ENCODE measurements at places on chromosomes 7 and 10. TPM values are rescaled to one million over a fixed set of nuclear protein-coding genes. Genes with fewer than 3 reads are reported as not detected.

DNA sequence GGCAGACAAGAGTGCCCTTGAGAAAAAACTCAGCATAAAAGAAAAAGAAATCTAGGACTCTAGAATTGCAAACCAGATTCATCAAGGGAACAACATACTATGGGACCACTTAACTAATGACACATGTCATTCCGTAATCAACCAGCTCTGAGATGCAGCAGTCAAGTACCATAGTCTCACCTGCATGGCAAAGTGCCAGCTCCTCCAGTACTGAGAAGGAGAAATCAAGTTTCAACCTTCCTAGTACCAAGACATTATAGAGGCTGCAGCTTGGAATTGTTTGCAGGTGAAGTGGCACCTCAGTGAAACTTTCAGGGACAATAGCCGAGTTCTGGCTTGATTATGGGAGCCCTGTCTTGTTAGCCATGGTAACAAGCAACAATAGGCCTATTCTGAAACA, 11.5 kb downstream of the STEAP1 start:
- H3K27me3 ChIP-seq: peaks cover 12% of the 10 kb centered on the region
- H3K4me3 ChIP-seq: no peak overlapping the region
- peaks cover 4% of the 10 kb centered on the region for H3K4me1 ChIP-seq
- no peak for DNase-seq

DNA sequence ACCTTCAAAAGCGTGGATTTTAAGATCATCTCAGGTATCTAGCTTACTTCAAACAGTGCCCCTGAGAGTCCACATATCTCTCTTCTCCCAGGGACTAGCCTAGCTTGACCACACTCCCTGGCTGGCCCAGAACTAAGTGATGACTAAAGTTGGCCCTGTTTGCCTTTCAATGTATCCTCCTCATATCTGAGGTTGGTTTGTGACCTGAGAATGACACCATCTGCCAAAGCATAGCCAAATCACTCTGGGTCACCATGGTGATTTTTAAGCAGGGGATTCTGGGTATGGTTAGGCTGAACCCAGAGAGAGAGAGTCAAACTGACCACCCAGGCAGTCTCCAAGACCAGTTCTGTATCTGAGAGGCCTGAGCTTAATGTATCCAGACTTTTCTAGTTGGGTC, 16.2 kb downstream of the CNNM1 start:
- H3K27me3 ChIP-seq: peaks cover 21% of the 10 kb centered on the region
- H3K36me3 ChIP-seq: no peaks in the 10 kb centered on the region
- no peak for DNase-seq
- no peak overlapping the region for H3K4me3 ChIP-seq
- H3K4me1 ChIP-seq: peaks cover 7% of the 10 kb centered on the region
- no peak overlapping the region for H3K27ac ChIP-seq

- H3K4me3 ChIP-seq: no peak overlapping the region
- H3K4me1 ChIP-seq: no peaks in the 10 kb centered on the region
- no peaks in the 10 kb centered on the region for H3K36me3 ChIP-seq
Observed at GRCh38 chr10:99467236-99467999, 37.0 kb upstream of the GOT1 start.

Gene TRIL
- total RNA-seq: 13.4 TPM

Gene SPDYE2B
- total RNA-seq: not detected

Gene TEX47
- not detected for total RNA-seq

Data from mesothelial cell of epicardium (in vitro differentiated cells).